ENCODE measurements at places on chromosomes 4 and X.

GRCh38 chr4:165714650-165715049, 158.4 kb upstream of the TLL1 start:
- no peak for DNase-seq

- DNase-seq = no peak
Observed at GRCh38 chr4:108143515-108143914, 25.2 kb downstream of the LEF1 start.

DNA sequence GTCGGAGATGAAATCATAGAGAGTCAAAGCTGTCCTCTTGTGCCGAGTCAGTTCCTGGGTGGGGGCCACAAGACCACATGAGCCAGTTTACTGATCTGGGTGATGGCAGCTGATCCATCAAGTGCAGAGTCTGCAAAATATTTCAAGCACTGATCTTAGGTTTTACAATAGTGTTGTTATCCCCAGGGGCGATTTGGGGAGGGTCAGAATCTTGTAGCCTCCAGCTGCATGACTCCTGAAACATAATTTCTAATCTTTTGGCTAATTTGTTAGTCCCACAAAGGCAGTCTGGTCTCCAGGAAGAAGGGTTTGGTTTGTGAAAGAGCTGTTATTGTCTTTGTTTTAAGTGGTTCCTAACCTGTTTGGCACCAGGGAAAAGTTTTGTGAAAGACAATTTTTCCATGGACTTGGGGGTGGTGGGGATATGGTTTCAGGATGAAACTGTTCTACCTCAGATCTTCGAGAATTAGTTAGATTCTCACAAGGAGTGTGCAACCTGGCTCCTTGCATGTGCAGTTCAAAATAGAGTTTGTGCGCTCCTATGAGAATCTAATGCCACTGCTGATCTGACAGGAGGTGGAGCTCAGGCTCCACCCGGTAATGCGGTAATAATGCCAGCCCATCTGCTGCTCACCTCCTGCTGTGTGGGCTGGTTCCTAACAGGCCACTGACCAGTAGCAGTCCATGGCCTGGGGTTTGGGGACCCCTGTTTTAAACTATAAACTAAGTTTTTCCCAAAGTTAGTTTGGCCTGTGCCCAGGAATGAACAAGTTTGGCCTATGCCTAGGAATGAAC, 29.2 kb downstream of the METAP1 start:
- no peak for DNase-seq

DNA sequence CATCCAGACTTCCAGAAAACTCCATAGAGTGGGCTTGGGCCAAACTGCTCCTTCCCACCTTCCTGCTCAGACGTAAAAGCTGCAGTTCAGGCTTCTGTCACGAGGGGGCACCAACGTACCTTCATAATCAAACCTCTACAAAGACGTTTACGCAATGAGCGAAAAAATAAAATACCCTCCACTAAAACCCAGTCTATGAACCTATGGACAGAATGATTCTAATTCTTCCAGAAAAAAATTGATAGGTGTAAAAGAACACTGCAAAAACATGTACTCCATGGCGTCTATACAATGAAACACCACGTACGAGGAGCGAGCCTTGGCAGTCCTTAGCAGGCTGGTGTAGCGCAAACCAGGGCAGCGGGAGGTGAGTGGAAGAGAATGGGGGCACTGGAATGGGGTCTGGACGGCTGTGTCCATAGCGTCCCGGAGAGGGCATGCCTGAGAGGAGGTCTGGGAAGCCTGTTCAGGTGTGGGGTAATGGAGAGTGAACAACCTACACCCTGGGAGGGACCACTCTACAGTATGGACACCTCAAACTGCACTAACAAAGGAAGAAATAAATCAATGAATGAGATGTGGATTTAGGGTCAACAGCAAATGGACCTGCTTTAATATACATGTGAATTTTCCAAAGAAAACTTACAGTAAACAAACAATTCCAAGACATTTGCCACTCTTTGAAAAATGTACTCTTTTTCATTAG, 14.4 kb upstream of the RAB40A start:
- peak; percentile 62 for DNase-seq

DNA sequence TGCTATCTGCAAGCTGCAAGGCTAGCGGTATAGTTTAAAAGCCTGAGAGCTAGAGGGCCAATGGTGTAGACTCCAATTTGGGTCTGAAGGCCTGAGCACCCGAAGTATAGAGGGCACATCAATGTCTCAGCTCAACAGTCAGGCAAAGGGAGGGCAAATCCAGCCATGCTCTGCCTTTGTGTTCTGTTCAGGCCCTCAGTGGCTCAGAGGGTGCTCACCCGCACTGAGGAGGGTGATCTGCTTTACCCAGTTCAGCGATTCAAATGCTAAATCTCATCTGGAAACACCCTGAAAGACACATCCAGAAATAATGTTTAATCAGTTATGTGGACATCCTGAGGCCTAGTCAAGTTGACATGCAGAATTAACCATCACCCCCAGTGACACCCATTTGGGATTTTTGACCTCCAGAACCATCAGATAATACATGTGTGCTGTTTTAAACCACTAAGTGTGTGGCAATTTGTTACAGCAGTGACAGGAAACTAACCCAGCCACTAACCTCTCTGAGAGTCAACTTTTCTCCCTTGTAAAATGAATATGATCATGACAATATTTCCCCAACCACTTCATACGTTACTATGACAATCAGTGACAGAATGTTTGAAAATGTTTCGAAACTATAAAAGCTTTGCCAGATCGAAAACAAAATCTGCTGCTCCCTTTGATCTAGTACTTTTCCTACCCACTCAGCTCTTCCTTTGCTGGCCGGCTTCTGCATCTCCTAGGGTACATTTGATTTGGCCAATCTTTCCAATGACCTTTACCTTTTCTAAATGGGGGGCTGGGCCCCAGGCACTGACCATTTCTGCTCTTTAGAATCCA, 8.4 kb upstream of the TBL1X start:
- no peak for DNase-seq

DNA sequence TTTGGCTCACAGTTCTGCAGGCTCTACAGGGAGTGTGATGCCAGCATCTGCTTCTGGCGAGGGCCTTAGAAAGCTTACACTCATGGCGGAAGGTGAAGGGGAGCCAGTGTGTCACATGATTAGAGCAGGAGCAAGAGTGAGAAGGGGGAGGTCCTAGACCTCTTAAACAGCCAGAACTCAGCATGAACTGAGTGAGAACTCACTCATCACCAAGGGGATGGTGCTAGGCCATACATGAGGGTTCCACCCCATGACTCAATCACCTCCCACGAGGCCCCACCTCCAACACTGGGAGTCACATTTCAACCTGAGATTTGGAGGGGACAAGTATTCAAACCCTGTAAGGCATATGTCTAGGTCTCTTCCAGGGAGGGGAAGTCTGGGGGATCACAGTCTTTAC, 33.4 kb downstream of the SPRY1 start:
- peak; percentile 5 for DNase-seq

DNA sequence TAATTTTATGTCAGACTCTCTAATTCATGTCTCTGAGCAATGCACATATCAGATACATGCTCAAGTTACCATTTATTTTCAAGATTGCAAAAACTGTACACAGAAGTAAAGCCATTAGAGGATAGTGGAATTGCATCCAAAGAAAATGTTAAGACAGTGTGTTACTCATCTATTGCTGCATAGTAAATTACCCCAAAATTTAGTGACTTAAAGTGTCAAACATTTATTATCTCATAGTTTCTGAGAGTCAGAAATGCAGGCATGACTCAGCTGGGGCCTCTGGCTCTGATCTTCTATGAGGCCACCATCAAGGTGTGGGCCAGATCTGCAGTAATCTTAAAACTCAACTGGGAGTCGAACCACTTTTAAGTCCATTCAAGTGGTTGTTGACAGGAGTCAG, 275.2 kb downstream of the QDPR start:
- no peak for DNase-seq

- no peak for DNase-seq
Observed at GRCh38 chr4:140996766-140997165, 136.5 kb downstream of the RNF150 start.

GRCh38 chr4:42706086-42706485, 49.2 kb upstream of the ATP8A1 start:
- no peak for DNase-seq

DNA sequence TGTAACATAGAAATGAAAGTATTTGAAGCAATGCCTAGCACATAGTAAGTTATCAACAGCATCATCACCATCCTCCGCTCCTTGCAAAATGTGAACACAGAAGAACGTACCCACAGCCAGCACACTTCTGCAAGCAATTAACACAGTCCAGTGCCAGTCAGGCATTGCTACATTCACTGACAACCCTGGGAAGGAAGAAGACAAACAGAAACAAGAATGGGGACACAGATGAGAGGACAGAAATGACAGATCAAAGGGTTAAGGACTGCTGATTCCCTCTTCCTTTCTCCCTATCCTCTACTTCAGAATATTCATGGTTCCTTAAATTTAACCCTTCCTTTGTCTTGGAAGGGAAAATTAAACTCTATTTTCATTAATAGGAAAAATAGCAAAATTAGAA, 53.1 kb downstream of the CHM start:
- no peak for DNase-seq

- no peak for DNase-seq
Observed at GRCh38 chr4:52617336-52618020, 41.6 kb downstream of the USP46 start.

DNA sequence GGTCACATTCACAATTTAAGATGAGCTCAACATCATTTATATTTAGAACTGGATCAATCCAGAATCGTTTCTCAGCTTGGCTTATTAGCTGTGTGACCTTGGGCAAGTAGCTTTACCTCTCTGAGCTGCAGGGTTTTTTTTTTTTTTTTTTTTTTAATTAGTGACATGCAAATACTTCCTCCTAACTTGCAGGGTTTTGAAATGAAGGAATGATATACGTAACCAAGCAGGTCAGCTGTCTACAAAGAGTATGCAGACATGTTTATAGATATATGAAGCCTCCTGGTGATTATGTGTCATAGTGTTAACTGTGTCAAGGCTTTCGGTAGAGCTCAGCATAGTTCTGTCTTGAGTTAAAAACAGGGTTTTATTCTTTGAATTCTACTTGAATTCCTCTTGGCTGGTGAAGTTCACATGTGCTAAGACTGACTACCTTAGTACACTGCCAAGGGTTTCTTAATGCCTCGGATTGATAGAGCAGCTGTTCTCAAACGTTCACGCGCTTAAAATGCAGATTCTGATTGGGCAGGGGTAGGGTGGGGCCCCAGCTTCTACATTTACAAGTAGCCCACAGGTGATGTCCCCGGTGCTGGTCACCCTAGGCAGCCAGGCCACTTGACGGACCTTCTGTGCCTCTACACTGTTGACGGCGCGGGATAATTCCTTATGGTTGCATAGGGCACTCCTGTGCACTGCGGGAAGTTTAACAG, 654 bp upstream of the STS start:
- no peak for DNase-seq

GRCh38 chr4:74692972-74693371, 101.4 kb downstream of the BTC start:
- DNase-seq = no peak

DNA sequence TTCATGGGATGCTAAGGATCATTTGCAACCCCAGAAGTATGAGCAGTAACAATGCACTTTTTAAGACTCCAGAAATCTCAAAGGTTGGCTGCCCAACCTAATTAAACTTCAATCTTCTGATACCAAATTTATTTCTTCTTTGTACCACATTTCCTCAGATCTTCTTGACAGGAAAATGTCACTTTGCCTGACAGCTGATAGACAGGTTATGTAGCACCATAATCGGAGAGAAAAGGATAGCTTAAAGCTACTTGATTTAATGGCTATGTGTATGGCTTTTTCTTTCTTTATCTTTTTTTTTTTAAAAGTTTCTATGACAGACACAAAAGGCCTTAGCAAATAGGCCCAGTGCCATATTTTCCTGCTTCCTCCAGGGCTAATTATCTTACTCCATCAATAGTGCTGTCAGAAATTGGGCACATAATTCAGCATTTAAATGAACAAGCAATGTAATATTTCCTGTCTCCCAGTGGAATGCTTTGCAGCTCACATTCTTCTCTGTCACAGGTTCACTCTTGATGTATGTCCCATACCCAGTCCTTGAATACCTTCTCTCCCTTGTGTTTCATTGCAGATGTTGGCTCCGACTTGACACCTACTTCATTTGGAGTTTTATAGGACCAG, 795.7 kb downstream of the ADGRL3 start:
- DNase-seq = no peak

GRCh38 chr4:86718152-86718551, 124.0 kb downstream of the PTPN13 start:
- no peak for DNase-seq

DNA sequence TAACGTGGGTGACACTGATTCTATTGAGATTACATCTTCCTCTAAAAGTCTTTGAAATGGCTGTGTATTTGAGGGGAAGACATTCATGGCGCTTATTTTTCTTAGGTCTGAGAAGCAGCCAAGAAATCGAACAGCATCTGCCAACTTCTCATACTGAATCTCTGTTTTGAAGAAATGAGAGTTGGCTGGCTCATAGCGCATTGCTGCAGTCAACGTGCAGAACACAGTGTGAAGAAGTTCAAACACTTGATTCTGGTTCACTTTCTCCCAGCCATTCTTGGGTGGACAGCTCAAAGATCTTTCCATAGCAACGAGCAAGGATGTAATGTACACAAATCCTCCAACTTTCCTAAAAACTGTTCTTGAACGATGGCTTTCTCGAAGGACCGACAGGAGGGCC, 156.5 kb downstream of the WDFY3 start:
- no peak for DNase-seq

- DNase-seq = no peak
Observed at GRCh38 chrX:44032479-44032878, 59.3 kb upstream of the NDP start.

- no peak for DNase-seq
Observed at GRCh38 chrX:43175434-43175833, 397.5 kb upstream of the PPP1R2C start.

DNA sequence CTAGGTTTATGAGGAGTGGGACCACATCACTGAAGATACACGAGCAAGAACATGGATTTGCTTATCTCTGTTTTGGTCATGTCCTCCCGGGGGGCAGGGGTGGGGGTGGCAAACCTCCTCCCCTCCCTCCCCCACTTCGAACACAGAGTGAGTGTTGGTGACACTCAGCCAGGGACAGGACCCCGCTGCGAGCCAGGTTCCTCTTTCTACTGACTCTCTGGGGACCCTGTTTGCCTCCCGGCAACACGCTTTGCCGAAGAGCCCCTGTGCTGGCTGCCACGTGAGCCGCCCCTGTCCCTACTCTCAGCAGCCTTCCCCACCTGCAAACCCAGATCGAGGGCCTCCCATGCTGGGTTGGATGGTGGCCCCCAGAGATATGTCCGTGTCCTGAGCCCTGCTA, 34.7 kb downstream of the P2RY8 start:
- DNase-seq = no peak

- DNase-seq = no peak
Observed at GRCh38 chrX:121641560-121641959, 594.1 kb downstream of the GLUD2 start.

DNA sequence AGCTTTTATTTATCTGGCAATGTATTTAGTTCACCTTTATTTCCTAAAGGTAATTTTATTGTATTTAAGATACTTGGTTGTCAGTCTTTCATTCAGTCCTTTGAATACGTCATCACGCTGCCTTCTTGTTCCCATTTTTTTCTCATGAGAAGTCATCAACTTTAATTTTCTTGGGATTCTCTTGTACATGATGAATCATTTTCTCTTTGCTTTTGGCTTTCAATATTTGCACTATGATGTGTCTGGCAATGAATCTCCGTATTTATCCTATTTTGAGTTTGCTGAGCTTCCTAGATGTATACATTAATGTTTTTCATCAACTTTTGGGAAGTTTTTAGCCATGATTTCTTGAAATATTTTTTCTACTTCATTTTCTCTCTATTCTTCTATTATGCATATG, 28.4 kb downstream of the CLDN2 start:
- DNase-seq = no peak

- no peak for DNase-seq
Observed at GRCh38 chr4:114734594-114734993, 136.0 kb downstream of the UGT8 start.

GRCh38 chr4:87060957-87061356, 126.1 kb downstream of the AFF1 start:
- DNase-seq = no peak
